Hematopoietic multipotent progenitor cell (in vitro differentiated cells): ENCODE measurements at places on chromosomes 11 and 22.

GRCh38 chr11:112470355-112470754, 209.7 kb upstream of the PLET1 start:
- no peak for DNase-seq

GRCh38 chr11:720642-721246, 14.7 kb downstream of the EPS8L2 start:
- no peak for DNase-seq

- no peak for DNase-seq
Observed at GRCh38 chr11:111520560-111520959, 6.0 kb downstream of the HOATZ start.

GRCh38 chr22:34534101-34534500, 531.9 kb upstream of the ISX start:
- DNase-seq, result no peak

- DNase-seq, result no peak
Observed at GRCh38 chr11:118245936-118246562, 6.1 kb downstream of the MPZL3 start.

- DNase-seq, result no peak
Observed at GRCh38 chr11:119218141-119218878, 12.2 kb downstream of the CBL start.

GRCh38 chr22:27588268-27588667, 213.3 kb downstream of the MN1 start:
- DNase-seq, result no peak

GRCh38 chr11:112004389-112004788, 20.8 kb upstream of the DLAT start:
- DNase-seq, result peak; percentile 25
